ELF-1 (cell line): ENCODE measurements at places on chromosomes 7 and 10.

DNA sequence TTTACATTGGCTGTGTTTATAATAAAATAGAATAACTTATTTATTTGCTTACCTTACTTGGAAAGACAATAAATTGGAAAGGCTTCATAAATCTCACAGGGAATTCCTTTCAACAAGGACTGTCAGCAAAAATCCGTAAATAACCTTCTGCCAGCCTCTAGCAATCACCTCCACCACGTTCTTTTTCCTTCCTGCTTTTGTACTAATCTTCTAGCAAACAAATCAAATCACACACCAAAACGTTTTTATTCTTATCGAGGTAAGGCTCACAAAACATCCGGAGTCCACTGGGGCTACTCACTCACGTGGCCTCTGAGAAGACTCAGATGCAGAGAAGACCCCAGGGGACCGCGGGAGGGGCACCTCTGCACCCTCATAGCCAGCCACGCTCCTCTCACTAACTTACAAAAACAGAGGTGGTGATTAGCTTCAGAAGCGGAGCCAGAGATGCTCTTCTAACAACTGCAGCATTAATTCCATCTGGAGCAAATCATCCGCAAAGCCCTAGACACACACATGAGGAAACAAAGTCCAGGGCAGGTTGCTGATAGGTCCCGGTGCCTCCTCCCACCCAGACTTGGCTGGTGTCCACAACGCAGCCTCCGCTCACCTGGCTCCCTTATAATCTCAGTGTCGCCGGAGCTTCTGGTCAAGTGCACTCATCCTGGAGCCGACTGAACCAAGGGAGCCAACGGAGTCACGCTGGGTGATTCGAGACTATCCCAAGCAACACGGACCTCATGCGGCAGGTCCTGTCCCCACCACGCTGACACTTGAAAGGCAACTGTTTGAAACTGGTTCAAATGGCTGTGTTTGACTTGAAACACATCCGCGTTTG is 22.5 kb downstream of the CTBP2 start:
- no peak for DNase-seq

GRCh38 chr7:124655990-124656389 is 109.6 kb downstream of the GPR37 start:
- no peak for DNase-seq

GRCh38 chr7:133234961-133235875 is 17.7 kb upstream of the EXOC4 start:
- no peak for DNase-seq

DNA sequence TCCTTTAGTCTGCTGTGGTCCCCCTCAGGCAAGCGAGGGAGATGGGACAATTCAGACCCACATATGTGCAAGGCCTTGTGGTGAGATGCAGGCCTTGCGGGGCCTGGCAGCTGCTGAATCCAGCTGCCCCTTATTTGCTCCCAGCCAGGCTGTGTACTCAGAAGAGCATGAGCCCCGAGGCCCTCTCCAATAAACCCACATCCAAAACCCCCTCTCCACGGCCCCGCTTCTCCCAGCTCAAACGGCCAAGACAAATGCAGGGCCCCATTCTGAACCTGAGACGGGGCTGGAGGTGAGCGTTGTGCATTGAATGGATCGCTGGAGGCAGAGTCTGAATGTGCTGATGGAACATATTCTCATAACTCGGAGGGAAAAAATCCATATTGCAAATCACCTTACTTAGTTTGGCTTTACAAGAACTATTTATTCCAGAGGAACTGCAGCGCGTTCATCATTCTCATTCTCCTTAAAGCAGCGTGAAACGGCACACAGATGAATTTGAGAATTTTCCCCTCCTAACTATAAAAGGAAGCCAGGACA is 169.2 kb upstream of the LYZL2 start:
- DNase-seq = no peak

- no peak for DNase-seq
These were observed 9.4 kb upstream of the CACUL1 start for GRCh38 chr10:118764195-118764594.

DNA sequence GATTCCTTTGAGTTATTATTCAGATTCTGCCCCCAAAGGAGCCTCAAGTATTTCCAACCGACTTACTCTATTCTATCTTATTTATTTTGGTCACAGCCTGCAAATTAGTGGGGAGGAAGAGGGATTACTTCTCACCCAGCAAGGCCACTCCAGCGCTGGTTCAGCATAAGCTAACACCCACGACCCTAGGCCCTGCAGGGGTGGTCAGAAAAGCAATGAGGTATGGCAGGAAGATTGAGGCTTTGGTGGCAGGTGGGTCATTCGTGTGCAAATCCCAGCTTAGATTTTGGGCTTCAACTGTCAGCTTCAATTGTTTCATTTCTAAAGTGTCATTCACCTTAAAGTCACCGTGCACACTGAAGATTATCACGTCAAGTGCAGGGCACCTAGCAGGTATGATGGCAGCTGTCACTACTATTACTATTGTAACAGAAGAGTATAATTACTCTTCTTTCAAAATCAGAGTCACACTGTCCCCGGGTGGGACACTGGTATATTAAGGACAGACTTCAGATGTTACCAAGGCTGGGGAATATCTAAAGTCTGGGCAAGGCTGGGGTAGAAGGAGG is 48.8 kb upstream of the OPTN start:
- no peak for DNase-seq

DNA sequence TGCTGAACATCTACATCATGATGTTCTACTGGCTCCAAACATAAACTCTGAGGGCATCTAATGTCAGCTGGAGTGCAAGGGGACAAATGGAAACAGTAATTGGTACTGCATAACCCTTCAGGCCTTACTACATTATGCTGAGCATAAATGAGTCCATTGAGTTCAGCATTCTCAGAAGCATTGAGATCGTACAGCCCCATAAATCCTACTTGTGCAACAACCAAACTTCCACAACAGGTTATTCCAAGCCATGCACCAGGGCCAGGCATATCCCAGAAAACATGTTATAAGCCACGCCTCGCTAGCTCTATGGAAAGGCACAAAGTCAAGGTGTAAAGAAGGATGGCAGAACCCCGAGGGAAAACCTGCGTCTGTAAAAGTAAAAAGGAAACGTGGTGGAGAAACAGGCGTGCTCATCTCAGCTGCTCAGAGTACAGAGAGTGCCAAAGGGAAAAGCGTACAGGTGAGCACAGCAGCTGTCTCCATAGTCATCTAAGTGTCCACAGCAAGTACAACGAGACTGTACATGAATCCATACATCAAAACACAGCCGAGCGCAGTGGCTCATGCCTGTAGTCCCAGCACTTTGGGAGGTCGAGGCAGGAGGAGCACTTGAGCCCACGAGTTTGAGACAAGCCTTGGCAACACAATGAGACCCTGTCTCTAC is 124.6 kb downstream of the PARD3 start:
- no peak for DNase-seq
